ENCODE measurements at places on chromosomes 6 and 20.

GRCh38 chr6:79623106-79623505, 8.0 kb upstream of the SH3BGRL2 start:
- DNase-seq = no peak

DNA sequence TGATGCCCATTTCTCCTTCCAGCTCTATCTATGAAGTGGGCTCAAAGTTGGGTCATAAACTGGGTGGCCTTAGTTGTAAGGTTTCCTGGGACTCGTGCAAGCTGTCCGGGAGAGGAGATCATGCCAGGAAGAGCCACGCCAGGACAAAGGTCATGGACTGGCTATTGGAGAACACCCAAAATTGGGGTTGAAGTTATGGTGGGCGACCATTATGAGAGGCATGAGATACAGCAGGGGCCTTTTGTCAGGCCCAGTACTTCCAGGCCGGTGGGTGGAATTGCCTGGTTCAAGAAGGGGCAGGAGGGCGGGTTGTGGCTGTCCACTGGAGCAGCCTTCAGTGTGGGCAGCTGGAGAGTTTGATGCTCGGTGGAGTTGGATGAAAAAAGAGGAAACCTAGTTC, 225.1 kb upstream of the SSTR4 start:
- DNase-seq = no peak

DNA sequence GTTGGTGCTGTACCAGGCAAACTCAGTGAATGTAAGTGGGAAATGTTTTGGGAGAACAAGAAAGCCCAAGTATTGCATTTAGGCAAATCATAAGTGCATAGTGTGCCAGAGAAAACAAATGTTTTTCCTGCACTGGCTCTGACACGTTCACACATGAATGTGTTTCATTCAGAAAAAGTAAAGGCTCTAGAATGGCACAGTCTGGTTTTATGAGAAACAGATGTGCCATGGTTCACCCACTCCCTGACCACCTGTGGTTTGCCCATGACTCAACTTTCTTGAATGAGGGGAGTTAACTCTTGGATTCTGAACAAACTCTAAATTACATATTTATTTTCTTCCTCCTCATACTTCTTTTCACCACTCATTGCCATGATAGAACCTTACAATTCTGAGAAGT, 126.9 kb downstream of the KCNQ5 start:
- DNase-seq = peak; percentile 79

DNA sequence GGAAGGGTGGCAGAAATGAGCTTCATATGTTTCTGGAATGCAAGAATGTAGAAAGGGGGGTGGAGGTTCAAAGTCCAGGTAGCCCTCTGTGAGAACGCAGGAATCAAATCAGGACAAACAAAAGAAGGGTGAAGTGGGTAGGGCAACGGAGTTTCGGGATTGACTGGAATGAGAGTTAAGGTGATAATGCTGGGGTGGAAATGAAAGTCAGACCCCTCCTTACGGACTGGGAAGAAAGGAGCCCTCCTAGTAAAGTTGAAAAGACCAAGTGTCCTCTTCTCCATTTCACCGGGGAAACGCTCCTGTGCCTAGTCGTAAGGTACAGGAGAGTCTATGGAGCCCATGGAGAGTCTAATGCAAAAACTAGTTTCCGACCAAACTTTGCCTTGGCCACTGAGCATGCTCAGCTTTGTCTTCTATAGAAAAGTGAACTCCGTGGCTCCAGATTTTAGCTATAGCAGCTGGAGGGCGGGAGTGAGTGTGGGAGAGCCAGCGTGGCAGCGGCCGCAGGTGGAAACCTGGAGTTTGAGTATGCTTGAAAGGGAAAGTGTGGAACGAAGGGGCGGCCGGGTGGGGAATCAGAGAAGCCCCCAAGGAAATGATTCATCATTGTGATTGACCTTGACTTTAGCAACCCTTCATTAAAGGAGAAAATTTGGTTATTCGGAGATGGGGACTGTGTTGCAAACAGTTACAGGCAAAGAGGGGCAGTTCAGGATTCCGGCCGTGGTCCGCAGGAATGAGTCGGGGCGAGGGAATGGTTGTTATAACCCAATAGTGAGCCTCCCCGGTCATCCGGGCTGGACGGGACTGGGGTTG, 1.3 kb upstream of the LRRC1 start:
- no peak for DNase-seq

GRCh38 chr20:45372646-45373352, 5.3 kb downstream of the TP53TG5 start:
- no peak for DNase-seq

DNA sequence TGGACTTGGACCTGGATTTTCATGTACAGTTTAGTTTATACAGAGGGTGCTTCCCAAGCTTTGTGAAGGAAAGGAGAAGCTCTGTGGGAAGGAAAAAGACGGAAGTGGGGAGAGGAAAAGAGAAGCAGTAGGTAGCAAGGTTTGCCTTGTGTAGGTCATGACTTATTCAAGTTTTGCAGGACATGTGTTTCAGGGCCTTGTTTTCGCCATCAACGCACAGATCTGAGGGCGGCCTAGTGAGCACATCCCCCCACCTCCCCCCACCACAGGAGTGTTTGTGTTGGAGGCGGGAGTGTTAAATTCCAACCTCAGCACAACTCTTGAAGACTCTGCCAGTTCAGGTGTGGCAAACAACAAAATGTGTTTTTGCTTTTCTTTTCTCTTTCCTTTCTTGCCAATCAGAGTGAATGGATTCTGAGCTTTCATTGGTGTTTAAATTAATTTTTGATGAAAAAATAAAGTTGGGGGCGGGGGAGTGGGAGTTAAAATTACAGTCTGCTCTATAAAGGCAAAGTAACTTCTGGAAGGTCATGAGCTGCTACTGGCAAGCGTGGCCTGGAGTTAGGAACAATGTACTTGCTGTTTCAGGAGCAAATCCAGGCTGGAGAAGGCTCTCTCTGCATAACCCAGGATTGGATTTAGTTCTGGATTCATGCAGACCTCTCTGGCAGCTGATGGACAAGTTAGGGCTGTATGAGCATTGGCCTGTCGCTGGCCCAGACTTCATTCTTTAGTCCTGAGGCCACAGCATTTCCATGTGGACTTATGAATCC, 338.5 kb downstream of the CD83 start:
- no peak for DNase-seq
